Astrocyte (in vitro differentiated cells and primary cell): ENCODE measurements at places on chromosomes 4 and X.

GRCh38 chr4:145808848-145809512 is 129.0 kb downstream of the C4orf51 start:
- DNase-seq, result no peak

DNA sequence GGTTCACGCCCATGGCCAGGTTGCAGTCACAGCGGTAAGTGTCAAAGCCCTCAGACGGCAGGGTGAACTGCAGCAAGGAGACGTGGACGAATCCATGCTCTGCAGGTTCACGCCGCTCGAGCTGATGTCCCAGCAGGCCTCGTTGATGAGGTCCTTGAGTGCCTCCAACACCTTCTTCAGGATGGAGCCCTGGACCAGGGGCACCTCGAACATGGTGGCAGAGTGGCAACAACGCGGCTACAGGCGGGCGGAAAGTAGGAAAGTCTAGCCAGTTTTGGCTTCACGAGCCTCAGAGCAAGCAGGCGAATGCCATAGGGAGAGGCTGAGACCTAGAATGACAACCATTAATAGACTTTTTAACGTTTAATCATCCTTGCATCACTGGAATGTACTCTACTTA is 485.9 kb downstream of the ZNF674 start:
- DNase-seq, result no peak

DNA sequence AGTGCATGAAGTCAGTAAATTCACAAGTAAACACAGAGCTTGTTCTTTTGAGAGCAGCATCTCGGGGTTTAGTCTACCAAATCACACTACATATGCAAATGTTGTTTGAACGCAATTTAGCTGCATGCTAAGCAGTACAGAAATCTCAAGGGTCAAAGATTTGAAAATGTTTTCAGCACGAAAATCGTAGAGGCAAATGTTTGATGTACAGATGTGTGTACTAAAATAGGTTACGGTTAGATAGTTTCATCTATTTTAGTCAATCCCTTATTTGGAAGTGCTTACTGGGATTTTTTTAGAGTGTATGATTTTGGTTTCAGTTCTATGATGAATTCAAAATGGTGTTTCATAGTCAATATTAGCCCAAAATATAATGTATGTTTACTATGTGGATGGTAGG is 1928.2 kb upstream of the TENM3 start:
- DNase-seq, result no peak

DNA sequence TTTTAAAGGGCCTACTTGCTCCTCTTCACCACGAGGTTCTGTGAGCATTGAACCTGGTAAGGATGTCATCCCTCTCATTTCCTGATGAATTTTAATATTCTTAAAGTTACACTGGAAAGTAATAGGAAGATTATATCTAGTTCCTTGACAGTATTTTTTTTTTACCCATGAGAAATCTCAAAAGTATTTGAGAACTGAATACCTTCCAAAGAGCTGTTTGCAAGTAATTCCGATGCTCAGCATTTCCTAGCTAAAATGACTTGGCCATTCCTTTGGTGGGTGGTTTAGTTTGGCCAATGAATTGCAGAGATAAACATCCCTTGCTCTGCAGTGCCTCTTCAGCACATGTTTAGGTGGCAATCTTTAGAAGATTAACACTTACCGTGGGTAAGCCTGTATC is 110.2 kb upstream of the WDR1 start:
- DNase-seq, result no peak

DNA sequence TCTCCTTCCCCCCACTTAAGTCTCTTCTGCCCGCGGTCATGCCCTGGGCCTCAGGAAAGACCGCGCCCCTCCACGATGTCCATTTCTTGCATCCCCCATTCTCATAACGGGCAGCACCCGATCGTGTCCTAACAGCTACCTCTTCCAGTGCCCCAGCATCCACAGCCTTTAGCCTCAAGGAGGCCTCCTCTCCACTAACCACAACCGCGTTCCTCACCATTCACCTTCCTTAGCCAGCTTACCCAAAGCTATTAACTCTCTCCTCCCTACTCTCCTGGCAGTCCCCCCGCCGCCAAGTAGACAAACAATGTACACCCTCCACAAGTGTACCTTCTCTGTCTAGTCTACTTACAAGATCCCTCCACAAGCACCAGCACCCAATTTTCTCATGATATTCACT is 58.6 kb upstream of the PAGE5 start:
- no peak for DNase-seq

DNA sequence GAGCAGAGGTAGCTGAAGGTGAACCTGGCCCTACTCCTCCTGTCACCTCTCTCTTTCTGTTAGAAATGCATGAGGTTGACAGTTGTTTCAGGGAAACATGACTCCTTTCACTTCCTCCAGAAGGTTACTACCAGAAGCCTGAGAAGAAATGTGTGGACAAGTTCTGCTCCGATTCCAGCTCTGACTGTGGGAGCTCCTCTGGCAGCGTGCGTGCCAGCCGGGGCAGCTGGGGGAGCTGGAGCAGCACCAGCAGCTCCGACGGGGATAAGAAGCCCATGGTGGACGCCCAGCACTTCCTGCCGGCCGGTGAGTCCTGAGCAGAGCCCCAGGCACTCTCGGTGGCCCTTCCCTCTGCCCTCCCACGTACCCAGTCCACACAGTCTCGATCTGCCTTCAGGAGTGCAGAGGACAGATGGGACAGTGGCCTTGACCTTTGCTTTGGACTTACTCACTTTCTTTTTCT is 61.3 kb upstream of the TLR2 start:
- no peak for DNase-seq

DNA sequence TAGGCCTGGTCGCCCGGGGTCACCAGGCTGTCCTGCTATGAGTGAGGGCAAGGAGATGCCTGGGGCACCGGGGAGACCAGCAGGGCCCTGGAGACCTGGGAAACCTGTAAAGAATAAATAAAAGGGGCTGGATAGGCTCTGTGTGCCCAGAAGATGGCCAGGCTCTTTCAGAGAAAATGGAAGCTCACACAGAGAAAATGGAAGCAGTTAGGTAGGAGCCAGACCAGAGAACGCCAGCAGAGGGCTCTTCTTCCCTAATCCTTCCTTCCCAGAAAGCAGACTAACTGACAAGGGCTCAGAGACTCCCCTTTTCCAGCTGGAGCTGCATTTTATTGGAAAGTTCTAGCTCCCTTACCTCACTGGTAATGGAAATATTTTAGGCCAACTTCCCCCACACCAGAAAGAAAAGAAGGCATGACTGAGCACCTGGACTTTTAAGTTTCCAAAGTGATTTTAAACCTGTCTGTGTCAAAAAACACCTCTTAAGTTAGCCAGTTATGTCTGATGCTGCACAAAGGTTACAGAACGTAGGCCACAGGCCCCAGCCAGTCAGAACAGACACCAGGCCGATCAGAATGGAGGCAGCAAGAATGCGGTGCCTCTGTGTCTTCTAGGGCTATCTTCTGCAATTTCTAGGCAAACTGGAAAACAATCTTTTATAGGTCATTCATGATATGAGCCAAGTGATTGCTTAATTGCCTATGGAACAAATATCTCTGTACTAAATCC is 74.0 kb downstream of the ATG4A start:
- peak; percentile 21 for DNase-seq

DNA sequence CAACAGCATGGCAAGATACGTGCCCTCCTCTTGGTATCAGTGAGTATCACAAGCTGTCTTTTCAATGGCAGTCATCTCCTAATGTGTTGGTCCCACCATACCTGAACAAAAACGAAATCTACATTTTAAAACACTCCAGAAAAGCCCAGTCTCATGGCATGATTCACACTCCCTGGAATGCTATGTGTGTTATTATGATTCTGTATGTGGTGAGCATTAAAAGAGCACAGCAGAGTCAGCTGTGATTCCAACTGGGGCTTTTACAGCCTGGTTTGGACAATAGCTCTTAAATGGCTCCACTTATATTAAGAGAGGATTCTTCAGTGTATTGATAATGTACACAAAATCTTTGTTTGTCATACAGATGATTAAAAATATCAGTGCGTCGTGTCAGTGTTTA is 274.1 kb upstream of the GK2 start:
- DNase-seq, result peak; percentile 23

GRCh38 chrX:6292599-6292998 is 63.9 kb upstream of the NLGN4X start:
- DNase-seq, result no peak

DNA sequence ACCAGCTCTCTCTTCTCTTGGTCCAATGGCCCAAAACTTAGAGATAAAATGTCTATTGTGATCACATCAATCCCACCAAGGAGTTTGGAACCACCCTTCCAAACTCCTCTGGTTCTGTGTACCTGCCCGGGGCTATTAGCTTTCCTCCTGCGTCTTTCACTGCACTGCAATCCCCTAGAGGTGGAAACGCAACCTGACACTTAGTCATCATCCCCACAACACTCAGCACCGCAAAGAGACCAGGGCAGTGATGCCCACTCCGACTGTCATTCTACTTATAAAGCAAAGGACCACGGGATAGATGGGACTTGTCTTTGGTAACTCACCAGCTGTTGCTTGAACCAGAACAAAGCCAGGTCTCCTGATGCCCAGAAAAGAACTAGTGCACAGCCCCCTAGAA is 22.0 kb downstream of the AFAP1 start:
- DNase-seq, result no peak

DNA sequence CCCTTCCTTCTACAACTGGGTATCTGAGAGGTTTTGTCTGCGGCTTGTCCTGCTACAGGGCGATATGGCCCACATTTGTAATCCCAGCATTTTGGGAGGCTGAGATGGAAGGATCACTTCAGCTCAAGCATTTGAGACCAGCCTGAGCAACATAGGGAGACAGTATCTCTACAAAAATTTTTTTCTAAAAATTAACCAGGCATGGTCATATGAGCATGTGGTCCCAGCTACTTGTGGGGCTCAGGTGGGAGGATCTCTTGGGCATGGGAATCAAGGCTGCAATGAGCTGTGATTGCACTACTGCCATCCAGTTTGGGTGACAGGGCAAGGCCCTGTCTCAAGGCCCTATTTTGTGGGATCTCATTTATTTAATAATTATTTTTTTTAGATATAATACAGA is 420.6 kb upstream of the PABPC4L start:
- DNase-seq, result no peak

DNA sequence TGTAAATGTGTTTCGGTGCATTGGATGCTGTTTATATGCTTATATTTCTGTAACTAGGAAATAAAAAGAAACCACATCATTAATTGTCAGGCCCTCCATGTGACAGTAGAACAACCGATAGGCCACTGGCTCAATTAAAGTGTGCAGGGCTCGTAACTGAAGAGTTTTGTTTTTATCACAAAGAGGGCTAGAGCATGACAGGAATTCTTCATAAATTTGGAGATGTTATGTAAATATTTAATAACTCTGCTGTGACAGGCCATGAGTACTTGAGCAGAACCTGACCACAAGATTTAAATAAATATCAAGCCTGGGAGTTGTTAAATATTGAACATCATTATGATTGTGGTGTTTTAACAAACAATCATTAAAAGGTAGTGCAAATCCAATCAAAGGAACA is 55.9 kb downstream of the MID1 start:
- no peak for DNase-seq

DNA sequence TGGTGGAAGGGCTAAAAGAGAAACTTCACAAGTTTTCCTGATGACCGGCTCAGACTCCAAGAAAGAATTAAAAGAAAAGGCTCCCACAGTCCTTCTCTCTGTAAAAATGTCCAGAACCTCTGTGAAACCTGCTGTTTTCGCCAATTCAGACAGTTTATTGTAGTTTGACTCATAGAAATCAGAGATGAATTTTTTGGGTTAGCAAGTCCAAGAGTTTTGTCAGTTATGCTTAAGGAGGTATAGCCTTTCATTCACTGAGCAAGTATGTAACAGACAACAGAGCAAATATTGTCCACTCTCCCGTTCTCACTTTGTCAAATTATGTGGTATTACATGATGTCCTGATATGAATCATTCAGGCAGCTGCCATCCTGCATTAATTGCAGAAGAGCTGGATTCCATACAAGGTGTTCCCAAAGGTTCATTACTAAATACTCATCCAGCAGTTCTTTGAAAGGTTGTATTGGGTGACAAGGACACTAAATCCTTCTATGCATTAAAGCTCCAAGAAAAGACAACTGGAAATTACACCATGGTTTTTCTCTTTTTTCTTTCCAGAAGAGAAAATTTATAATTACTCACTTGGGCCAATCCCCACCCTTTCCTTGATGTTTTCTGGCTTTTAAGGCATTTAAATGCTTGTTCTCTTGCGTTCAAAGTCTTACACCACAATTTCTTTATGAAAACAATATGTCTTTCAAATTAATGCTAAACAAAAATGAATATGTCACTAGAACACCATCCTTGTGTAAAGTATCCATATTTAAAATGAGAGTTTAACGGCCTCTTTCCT is 30.0 kb upstream of the PLAC1 start:
- peak; percentile 29 for DNase-seq

DNA sequence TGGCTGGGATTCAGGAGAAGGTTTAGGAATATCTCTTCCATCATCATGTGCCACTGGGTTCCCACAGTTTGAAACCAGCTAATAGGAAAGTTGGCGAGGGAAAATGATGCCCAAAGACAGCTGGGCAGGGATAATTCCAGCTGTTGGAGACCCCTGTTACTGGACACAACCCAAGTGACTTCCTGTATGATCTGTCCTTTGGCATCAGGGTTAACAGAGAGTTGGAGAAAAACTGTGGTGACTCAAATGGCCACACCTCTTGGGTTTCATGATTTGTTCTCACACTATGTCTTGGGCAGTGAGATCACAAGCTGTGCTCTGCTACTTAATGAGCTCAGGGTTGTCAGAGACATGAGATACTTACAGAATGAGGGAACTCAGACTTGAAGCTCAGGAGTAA is 3.8 kb downstream of the FGF16 start:
- DNase-seq, result peak; percentile 64

DNA sequence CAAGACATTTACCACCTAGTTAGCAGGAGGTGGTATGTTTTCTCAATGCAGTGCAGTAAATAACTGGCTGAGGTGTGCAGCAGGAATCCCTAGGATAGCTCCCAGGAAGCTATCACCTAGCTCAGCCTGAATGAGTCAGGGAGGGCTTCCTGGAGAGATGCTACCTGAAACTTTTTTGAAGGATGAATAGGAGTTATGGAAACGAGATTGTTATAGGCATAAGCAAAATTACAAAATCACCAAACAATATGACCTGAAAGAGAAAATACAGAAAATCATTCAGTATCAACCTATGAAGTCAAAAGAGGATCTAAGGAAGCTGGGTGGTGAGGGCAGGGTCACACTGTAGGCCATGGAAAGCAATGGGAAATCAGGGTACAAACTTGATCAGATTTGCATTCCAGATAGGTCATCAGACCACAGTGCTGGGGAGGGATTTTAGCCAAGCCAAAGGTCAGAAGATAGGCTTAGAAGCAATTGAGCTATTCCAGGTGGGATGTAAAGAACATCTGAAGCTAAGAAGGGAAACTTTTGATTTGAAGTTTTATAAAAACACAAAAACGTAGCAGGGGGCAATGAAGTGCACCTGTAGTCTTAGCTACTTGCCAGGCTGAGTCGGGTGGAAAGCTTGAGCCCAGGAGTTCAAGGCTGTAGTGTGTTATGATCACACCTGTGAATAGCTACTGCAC is 11.3 kb downstream of the AREG start:
- DNase-seq, result no peak

DNA sequence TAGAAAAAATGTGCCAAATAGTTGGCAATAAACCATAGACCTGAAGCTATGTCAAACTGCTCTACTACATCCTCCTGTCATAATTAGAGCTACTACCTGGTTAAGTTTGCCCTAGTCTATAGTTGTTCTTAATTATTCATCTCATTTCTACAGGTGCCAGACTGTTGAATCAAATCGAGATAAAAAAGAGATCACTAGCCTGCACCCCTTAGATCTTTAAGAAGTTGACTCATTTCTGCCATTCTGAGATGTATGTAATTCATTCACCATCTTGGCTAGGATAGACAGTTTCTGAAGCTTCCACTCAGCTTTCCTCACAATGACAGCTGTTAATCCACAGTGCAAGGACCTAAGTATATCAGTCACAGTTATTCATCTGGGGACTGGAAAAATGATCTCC is 452.1 kb upstream of the BOD1L1 start:
- DNase-seq, result no peak
